ENCODE measurements at places on chromosomes 4 and X.

DNA sequence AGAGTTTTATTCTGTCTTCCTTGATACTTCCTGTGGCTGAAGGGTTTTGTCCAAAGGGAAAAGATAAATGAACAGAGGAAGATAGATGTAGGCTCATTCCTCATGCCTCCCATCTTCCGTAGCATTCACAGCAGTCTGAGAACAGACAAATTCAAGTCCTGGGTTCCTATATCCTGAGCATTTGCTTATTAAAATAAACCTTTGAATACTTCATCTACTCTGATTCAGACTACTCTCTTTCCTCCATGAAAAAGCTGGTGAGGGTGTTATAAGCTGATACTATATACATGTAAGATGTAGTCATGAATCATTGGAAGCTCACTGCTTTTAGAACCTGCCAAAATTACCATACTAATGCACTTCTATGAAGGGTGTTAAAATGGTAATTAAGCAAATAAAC lies 61.2 kb downstream of the GAB1 start:
- H3K27me3 ChIP-seq = no peaks in the 10 kb centered on the region
- no peaks in the 10 kb centered on the region for H3K4me1 ChIP-seq
- no peaks in the 10 kb centered on the region for H3K36me3 ChIP-seq
- no peak for DNase-seq
- H3K4me3 ChIP-seq = no peak overlapping the region
- no peak overlapping the region for H3K27ac ChIP-seq

- H3K4me3 ChIP-seq = no peak overlapping the region
- no peak overlapping the region for H3K27ac ChIP-seq
- DNase-seq = no peak
- no peaks in the 10 kb centered on the region for H3K4me1 ChIP-seq
- H3K36me3 ChIP-seq = peaks cover 48% of the 10 kb centered on the region
These were observed 63.7 kb upstream of the TLR2 start for GRCh38 chr4:153620352-153620751.

GRCh38 chr4:145487631-145488030 lies 6.0 kb downstream of the SMAD1 start:
- H3K36me3 ChIP-seq = no peaks in the 10 kb centered on the region
- H3K27ac ChIP-seq = no peak overlapping the region
- H3K27me3 ChIP-seq = no peaks in the 10 kb centered on the region
- H3K4me1 ChIP-seq = peaks cover 29% of the 10 kb centered on the region

- no peak overlapping the region for H3K4me3 ChIP-seq
- H3K27ac ChIP-seq = no peak overlapping the region
- no peaks in the 10 kb centered on the region for H3K4me1 ChIP-seq
- H3K27me3 ChIP-seq = no peaks in the 10 kb centered on the region
- no peaks in the 10 kb centered on the region for H3K36me3 ChIP-seq
- DNase-seq = no peak
These were observed 774.0 kb upstream of the POU3F4 start for GRCh38 chrX:82734140-82734539.
